ENCODE measurements at places on chromosomes 3 and 15. TPM values are rescaled to one million over a fixed set of nuclear protein-coding genes. Genes with fewer than 3 reads are reported as not detected.

Gene CPNE9
- total RNA-seq: not detected

GRCh38 chr3:195033531-195034091 is 237.3 kb downstream of the XXYLT1 start:
- peak; percentile 80 for DNase-seq
- H3K4me3 ChIP-seq: no peak overlapping the region
- H3K27ac ChIP-seq: peak overlapping the region; percentile 67
- peaks cover 43% of the 10 kb centered on the region for H3K4me1 ChIP-seq
- H3K36me3 ChIP-seq: no peaks in the 10 kb centered on the region

Gene CASR
- not detected for total RNA-seq

Gene ZNF385D
- total RNA-seq: not detected

DNA sequence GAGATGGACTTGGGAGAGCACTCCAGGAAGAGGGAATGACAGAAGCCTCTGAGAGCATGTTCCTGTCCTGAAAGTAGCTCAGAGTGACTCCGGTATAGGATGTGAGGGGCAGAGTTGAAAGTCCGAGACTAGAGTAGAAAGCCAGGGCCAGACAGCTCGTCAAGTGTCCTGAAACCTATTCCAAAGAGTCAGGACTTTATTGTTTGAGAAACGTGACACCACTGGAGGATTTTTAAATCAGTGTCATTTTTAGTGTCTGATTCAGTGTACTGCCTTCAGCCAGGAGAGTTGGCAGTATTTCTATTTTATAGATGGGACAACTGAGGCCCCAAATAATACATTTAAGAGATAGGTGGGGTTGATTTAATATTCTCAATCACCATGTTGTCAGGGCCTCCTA is 1.6 kb upstream of the RBMS3 start:
- no peaks in the 10 kb centered on the region for H3K27me3 ChIP-seq
- no peak for DNase-seq
- H3K36me3 ChIP-seq: no peaks in the 10 kb centered on the region
- H3K4me1 ChIP-seq: peaks cover 18% of the 10 kb centered on the region

Gene CHRNA3
- total RNA-seq: 4.6 TPM

DNA sequence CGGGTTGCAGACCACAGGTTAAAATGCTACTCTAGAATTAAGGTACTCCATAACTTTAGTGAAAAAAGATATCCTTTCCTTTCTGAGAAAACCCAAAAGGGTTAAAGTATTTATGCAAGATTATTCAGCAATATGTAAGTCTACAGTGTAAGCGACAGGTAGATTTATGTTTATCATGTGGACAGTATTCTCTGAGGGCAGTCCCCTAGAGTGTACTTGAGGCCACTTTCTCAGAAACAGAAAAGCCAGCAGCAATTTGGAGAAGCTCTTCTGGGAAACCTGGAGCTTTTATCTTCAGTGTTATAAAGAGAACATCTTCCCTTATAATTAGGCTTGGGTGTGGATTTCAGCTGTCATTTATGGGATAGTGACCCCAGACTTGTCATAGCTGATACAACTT is 8.9 kb downstream of the ST3GAL6 start:
- H3K4me3 ChIP-seq: no peak overlapping the region
- DNase-seq: no peak
- H3K4me1 ChIP-seq: peaks cover 6% of the 10 kb centered on the region
- no peaks in the 10 kb centered on the region for H3K27me3 ChIP-seq
- H3K36me3 ChIP-seq: no peaks in the 10 kb centered on the region

Gene DGKG
- 13.4 TPM for total RNA-seq

DNA sequence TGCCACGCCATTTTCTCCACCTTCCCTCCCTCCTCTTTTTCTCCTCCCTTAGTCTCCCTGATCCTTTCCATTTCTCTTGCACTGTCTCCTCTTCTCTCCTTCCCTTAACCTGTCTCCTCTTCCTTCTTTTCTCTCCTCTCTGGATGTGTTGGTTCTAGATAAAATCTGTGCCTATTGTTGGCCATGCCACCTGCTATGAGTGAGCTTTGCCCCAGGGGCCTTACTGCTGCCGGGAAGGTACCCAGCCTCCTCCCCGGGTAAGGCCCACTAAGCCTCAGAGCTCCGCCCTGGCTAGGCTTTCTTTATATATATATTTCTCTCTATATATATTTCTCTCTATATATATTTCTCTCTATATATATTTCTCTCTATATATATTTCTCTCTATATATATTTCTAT is 14.7 kb downstream of the GPD1L start:
- DNase-seq: no peak
- H3K4me3 ChIP-seq: no peak overlapping the region
- peaks cover 28% of the 10 kb centered on the region for H3K4me1 ChIP-seq
- H3K36me3 ChIP-seq: no peaks in the 10 kb centered on the region
- no peaks in the 10 kb centered on the region for H3K27me3 ChIP-seq
- no peak overlapping the region for H3K27ac ChIP-seq

Gene KBTBD13
- total RNA-seq: not detected

Gene DNAH12
- 0.89 TPM for total RNA-seq

Gene ROPN1B
- total RNA-seq: not detected

GRCh38 chr3:100333970-100334487 is 528 bp upstream of the NIT2 start:
- DNase-seq: no peak
- peaks cover 4% of the 10 kb centered on the region for H3K4me1 ChIP-seq
- peak overlapping the region; percentile 65 for H3K4me3 ChIP-seq
- H3K27ac ChIP-seq: peak overlapping the region; percentile 91
- H3K27me3 ChIP-seq: no peaks in the 10 kb centered on the region

GRCh38 chr3:172094621-172095557 is 55.5 kb downstream of the FNDC3B start:
- peaks cover 83% of the 10 kb centered on the region for H3K4me1 ChIP-seq
- no peaks in the 10 kb centered on the region for H3K36me3 ChIP-seq
- peak overlapping the region; percentile 54 for H3K27ac ChIP-seq
- no peaks in the 10 kb centered on the region for H3K27me3 ChIP-seq
- no peak overlapping the region for H3K4me3 ChIP-seq

DNA sequence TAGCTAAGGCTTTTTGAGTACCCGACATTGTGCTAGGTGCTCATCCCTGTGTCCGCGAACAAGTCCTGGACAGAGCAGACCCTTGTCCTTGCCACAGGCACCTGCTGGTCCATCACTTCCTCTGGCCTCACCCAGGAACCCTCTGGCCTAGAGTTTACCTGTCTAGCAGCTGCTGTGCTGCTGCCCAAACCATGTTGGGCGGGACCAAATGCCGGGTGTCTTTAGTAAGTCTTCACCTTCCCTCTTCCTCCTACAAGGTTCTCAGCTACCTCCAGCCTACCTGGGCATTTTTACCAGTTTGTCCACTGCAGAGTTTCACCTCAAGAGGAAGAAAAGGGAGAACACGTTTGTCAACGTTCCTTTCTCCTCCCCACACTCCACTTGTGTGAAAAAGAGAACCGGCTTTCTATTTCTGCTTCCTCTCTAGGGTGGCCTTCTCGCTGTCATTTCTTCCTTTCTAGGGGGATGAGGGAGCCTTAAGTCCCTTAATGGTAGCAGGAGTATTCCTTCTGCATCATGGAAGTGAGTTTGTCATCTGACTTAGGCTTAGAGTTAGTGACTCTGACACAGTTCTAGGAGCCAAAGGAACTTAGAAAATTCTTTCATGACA is 80.4 kb upstream of the GCNT3 start:
- H3K4me1 ChIP-seq: peaks cover 19% of the 10 kb centered on the region
- H3K27ac ChIP-seq: no peak overlapping the region
- no peak overlapping the region for H3K4me3 ChIP-seq
- DNase-seq: peak; percentile 17

- H3K27me3 ChIP-seq: no peaks in the 10 kb centered on the region
- H3K4me3 ChIP-seq: no peak overlapping the region
- H3K27ac ChIP-seq: no peak overlapping the region
Observed at GRCh38 chr3:186162221-186162620, 53.3 kb upstream of the ETV5 start.

Gene SPINK8
- not detected for total RNA-seq

DNA sequence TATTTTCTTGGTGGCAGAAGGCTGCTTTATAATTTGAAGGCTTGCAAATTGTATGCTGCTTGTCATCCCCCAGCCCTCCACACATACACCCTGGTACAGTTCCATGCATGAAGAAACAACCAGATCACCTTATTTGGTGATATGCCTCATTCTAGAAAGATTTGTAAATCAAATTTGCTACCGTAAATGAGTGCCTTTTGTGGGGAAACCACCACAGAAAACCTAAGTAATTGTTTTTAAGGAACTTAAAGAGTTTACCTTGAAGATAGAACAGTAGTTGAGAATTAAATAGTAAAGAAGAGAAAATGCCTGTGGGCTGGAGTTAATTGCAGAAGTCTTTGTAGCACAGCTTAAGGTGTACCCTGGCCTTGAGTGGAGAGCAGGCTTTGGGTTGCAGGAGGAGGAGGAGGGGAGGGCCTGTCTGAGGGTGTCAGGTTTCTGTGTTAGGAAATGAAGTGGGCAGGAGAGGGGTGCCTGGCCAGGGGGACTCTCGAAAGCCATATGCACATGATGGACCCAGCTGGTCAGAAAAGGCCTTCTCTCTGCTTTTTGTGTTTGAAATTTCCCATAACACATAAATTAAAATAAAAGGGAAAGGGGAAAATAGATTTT is 6.9 kb downstream of the NIPA2 start:
- peaks cover 83% of the 10 kb centered on the region for H3K36me3 ChIP-seq
- H3K4me3 ChIP-seq: no peak overlapping the region
- H3K4me1 ChIP-seq: peaks cover 31% of the 10 kb centered on the region
- no peaks in the 10 kb centered on the region for H3K27me3 ChIP-seq
- peak; percentile 18 for DNase-seq
- no peak overlapping the region for H3K27ac ChIP-seq

GRCh38 chr3:141391991-141392316 is 23.6 kb downstream of the ZBTB38 start:
- H3K27ac ChIP-seq: peak overlapping the region; percentile 38
- peaks cover 11% of the 10 kb centered on the region for H3K36me3 ChIP-seq
- peaks cover 45% of the 10 kb centered on the region for H3K4me1 ChIP-seq
- no peak for DNase-seq
- H3K27me3 ChIP-seq: no peaks in the 10 kb centered on the region
- no peak overlapping the region for H3K4me3 ChIP-seq

DNA sequence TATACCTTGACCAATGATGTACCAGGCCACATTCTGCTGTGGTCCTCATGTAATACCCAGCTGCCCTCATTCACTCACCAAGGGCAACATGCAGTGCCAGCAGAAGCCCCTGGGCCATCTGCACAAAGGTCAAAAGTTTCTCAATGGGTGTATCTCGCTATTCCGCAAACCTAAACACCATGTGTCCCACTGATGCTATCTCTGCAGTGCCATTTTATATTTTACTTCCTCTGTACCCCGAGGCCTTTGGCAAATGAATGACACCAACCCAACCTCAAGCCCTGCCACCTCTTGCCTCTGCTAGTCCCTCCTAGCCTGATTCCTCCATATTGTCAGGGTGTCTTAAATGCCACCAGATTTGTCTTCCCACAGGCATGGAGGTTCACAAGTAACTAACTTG is 59.2 kb downstream of the AAGAB start:
- no peak for DNase-seq
- peaks cover 29% of the 10 kb centered on the region for H3K4me1 ChIP-seq
- H3K4me3 ChIP-seq: no peak overlapping the region
- H3K27me3 ChIP-seq: no peaks in the 10 kb centered on the region

GRCh38 chr3:124599147-124599765 is 131.0 kb upstream of the UMPS start:
- DNase-seq: no peak
- peaks cover 17% of the 10 kb centered on the region for H3K4me1 ChIP-seq
- H3K27me3 ChIP-seq: no peaks in the 10 kb centered on the region
- no peaks in the 10 kb centered on the region for H3K36me3 ChIP-seq
- H3K4me3 ChIP-seq: no peak overlapping the region

GRCh38 chr3:162213956-162214355 is 717.3 kb downstream of the OTOL1 start:
- no peak overlapping the region for H3K27ac ChIP-seq
- H3K36me3 ChIP-seq: no peaks in the 10 kb centered on the region
- peaks cover 10% of the 10 kb centered on the region for H3K4me1 ChIP-seq
- peak; percentile 13 for DNase-seq

DNA sequence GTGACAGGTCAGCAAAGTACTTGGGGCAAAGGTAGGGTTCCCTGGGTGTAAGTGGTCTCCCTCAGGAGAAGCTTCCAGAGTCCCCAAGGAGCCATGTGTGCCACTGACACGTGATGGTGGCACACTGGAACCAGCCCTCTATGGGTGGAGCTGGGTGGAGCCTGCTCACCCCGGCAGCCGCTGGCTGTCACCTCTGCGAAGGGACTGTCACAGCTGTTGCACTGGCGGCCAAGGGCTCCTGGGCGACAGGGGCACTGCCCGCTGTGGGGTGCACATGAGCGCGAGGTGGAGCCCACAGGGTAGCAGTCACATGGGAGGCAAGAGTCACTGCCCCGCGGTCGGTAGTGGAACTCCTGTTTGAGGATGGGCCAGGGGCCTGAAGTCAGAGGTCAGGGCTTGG is 12.0 kb downstream of the CELSR3 start:
- H3K27ac ChIP-seq: no peak overlapping the region
- H3K4me1 ChIP-seq: peaks cover 3% of the 10 kb centered on the region
- no peaks in the 10 kb centered on the region for H3K27me3 ChIP-seq
- no peak overlapping the region for H3K4me3 ChIP-seq
- DNase-seq: no peak
- H3K36me3 ChIP-seq: no peaks in the 10 kb centered on the region

DNA sequence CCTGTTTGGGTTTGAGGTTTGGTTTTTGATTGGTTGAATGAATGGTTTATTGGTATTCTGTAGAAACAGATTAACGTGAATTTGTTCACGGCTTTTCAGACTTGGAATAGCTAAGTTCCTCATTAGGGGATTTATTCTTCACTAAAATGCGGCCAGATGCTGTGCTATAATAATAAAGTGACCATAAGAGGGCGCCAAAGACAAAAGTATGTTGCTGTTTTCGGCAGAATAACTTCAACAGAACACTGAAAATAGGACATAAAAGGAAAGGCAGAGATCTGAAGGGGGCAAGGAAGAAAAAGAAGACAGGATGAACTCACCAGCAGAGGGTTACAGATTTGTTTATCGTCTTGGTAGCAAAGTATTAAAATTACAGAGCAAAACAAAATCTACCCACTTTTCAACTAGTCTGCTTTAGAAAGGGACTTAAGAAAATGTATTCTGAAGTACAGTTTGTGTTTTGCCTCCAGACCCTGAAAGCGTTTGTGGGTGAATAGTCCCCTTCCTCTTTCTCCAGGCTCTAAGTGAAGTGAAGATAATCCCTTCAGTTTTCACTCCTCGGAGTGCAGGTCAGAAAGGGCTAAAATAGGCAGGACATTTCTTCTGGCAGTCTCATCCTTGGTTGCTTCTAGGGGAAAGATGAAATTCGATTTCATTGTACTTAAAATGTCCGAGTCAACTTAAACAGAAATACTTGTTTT is 147.6 kb downstream of the IL20RB start:
- H3K36me3 ChIP-seq: no peaks in the 10 kb centered on the region
- no peak overlapping the region for H3K4me3 ChIP-seq
- peaks cover 30% of the 10 kb centered on the region for H3K27me3 ChIP-seq
- no peak for DNase-seq
- H3K27ac ChIP-seq: no peak overlapping the region

Gene IFT122
- total RNA-seq: 163 TPM

Gene KLF15
- 82.9 TPM for total RNA-seq

Gene CHAC1
- total RNA-seq: 1.3 TPM

Gene MAPK6
- total RNA-seq: 159 TPM

- no peaks in the 10 kb centered on the region for H3K36me3 ChIP-seq
- H3K27ac ChIP-seq: no peak overlapping the region
- no peaks in the 10 kb centered on the region for H3K27me3 ChIP-seq
Observed at GRCh38 chr15:75827691-75828090, 15.6 kb upstream of the UBE2Q2 start.

GRCh38 chr3:108918866-108919265 is 34.8 kb downstream of the GUCA1C start:
- peaks cover 6% of the 10 kb centered on the region for H3K27me3 ChIP-seq
- H3K27ac ChIP-seq: no peak overlapping the region
- no peaks in the 10 kb centered on the region for H3K36me3 ChIP-seq
- no peak overlapping the region for H3K4me3 ChIP-seq
- H3K4me1 ChIP-seq: no peaks in the 10 kb centered on the region
